ENCODE measurements at places on chromosomes 7 and 10.

DNA sequence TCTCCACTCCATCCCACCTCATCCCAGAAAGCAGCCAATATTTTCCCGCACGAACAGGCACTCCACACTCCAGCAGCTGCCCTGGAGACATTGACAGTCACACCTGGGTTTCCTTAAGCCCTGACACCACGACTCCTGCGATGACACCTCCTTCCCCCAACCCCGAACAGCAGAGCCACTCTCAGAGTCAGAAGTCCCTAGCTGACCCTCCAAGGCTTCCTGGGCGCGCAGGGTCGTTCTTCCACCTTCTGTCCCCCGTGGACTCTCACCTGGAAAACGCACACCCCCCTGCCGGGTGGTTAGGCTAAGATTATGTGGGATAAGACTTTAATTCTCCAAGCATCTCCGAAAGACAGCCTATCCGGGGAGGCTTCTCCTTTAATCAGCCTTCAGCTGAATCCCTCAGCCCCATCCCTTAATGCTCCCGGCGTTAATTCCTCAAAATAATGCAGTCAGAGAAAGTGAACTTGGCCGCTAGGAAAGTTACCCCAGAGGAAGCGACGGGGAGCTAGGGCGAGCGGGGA lies 1.1 kb downstream of the DENND11 start:
- no peak for DNase-seq

DNA sequence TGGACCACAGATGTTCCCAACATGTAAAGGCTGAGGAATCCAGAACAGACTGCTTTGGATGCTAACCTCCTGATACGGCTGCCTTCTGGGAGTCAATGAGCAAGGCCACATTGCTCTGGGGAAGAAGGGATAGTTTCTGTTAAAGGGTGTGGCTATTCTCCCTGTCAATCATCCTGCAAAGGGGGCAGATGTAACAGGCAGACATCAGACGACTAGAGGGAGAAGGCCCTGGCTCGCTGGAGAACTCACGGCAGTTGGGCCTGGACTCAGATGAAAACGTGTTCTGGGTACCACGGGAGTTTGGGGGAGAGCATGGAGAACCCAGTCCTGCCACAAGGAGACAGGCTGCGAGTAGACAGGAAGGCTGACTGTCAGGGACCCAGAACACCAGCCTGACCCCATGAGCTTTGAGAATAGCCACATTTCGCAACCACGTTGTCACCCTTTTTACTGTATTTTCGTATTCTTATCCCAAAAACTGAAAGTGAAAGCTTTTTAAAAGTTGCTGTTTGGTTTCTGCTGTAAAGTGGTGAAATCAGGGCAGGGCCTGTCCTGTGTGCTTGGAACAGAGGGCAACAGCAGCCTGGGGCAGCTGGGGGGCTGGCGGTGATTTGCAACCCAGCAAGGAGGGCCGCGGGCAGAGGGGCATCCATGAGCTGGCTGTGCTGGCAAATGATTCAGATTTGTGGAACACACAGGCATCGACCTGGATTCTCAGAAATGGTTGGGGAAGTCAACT lies 95.3 kb downstream of the MYOF start:
- DNase-seq, result no peak

DNA sequence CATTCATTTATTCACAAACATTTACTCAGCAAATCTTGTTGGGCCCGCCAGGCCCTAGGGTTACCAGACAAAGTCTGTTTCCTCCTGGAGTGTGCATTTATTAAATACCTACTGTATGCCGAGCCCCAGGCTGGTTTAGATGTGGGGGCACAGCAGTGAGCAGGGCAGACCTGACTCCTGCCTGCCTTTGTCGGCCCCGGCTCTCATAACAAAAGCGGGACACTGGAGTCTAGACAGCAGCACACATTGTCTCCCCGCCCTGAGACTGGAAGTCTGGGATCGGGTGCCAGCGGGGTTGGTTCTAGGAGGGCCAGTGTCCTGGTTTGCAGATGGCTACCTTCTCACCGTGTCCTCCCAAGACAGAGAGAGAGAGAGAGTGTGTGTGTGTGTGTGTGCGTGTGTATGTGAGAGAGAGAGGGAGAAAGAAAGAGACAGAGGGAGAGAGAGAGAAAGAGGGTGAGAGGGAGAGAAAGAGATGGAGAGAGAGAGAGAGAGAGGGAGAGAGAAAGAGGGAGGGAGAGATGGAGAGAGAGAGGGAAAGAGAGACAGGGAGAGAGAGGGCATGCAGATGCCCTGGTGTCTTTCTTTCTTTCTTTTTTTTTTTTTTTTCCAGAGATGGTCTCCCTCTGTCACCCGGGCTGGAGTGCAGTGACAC lies 25.9 kb downstream of the ELFN1 start:
- no peak for DNase-seq

DNA sequence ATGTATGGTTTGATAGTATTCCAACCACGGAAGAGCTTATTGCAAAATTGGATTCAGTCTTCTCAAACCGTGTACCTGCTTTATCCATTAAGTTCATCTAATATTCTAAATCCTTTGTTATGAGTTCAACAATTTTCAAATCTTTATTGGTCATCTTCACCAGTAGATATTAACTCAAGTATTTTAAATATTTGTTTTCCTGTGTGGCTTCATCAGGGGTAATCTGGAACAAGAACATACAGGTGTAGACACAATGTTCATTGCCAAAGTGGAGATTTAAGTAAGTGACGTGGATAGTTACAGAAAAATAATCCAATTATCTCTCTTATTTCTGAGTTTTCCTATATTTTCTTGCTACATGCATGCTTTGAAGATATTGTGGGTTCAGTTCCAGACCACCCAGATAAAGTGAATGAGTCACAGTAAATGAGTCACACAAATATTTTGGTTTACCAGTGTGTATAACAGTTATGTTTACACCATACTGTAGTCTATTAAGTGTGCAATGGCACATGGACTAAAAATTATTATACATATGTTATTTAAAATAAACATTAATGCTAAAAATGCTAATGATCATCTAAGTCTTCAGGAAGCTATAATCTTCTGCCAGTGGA lies 429.0 kb upstream of the POT1 start:
- DNase-seq, result no peak

DNA sequence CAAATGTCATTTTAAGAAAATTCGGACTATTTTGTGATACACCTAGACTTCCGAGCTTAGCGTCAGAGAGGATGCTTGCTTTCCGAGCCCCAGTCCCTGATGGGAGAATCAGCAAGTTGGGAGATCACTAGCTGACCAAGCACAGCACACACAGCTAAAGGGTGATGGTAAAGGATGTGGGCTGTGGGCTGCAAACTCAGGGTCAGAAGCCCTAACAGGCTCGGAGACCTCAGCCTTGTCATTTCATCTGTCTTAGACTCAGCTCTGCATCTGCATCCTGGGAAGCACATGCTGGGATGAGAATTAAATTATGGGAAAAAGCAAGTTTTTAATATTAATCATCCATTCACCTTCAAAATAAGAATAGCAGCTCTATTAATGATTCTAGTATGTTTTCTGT lies 3.3 kb downstream of the CUBN start:
- no peak for DNase-seq

GRCh38 chr10:98028168-98028770 lies 2.2 kb downstream of the CRTAC1 start:
- DNase-seq, result peak; percentile 27

GRCh38 chr10:74824900-74825370 lies 1.5 kb upstream of the KAT6B start:
- peak; percentile 48 for DNase-seq

DNA sequence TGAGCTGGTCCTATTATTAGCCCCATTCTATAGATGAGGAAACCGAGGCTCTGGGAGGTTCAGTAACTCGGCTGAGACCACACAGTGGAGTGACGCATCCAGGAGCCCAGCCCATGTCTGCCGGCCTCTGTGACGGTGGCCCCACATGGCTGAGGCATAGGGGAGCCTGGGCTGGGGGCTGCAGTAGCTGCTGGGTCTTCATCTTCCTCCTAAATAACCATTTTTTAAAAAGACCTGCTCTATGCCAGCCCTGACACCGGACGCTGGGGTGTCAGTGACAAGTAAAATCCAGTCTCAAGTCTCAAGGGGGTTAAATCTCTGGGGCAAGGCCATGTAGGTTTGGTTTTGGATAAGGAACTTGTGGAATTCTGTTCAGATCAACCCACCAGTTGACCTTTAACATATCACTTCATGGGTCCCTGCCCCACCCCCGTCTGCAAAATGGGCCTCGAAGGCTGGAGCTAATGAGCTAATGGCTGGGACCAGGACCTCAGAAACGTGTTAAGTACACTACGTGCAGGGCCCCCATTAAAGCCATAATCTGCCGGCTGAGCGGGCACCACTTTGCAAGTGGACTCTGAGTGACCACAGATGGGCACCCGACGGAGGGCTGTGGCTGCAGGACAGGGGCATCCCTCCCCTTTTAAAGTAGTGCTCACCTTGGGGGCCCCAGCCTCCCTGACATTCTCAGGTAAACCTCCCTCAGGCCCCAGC lies 136.5 kb upstream of the UNC5B start:
- DNase-seq, result no peak

DNA sequence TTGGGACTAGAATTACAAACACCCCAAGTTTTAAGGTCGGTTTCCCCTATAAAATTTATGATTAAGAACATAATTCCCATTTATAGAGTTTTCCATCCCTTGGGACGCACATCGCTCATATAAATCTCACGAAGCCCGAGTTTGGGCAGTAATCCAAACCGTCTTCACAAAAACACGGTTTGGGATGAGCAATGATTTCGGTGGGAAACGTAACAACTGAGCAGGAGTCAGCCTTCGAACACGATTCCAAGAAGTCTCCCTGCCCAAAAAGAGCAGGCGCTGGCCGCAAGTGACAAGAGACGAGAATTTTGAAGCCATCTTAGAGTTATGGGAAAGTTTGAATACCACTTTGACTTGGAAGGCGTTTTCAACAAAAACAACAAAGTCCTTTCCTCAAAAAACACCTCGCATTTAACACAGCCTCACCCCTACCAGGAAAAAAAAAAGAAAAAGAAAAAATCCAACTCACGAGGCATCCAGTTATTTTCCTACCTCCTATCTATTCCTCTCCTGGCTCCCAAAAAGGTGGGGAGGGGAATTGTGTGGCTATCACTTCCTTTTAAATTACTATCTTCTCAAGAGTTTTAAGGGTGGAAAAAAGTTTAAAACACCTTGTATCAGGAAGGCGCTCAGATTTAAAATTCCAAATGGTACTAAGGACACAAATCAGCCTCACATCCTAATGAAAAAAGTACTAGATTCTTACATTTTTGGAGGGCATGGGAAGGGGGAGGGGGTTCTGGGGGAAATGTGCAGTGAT lies 1.6 kb downstream of the SEPHS1 start:
- no peak for DNase-seq

DNA sequence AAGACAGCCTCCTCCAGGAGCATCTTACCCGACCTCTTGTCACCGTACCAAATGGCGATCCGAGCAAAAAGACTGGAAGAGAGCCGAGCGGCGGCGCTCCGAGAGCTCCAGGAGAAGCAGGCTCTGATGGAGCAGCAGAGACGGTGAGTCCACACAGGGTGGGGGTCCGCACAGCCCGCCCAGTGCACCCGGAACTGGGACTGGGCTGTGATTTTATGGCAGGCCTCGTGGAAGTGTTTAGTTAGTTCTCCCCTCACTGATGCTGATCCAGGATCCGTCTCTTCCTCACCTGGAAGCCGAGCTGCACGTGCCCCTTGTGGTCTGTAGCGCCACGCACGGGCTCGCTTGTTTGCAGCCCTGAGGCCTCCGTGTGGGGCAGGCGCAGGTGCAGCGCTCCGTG lies 19.6 kb downstream of the LRRC27 start:
- DNase-seq, result no peak

DNA sequence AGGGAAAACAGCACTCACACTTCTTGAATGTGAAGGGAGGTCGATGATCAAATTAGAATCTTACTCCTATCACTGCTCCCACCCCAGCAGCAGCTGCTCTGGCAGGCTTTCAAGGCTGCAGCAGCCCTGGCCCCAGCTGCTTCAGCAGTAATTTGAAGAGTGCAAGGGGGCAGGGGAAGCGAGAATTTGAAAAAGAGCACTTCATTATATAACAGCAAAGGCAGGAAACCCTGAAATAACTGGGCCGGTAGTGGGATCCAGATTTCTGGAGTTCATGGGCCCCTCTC lies 44.9 kb downstream of the MYPN start:
- DNase-seq, result no peak

- no peak for DNase-seq
These were observed 71.3 kb upstream of the PDGFA start for GRCh38 chr7:590731-591551.

DNA sequence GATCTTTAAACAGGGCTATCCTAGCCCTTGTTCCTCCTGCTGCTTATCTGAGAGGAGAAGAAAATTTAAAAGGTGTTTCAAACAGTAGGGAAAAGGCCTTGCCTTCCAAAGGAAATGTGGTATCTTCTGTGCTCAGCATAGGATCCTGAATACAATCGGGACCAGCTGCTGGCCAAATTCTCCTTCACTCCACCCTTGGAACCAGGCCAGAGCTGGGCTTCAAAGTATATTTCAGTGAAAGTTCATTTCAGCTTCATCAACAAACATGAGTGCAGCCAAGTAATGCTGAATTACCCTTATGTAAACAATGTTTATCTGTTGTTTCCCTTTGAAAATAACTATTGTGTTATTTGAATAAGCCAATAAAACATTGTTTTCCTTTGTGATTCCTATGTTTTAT lies 146.5 kb upstream of the MEOX2 start:
- DNase-seq, result no peak

- DNase-seq, result no peak
These were observed 22.8 kb downstream of the WDFY4 start for GRCh38 chr10:48707472-48707871.

- no peak for DNase-seq
These were observed 14.7 kb downstream of the MMRN2 start for GRCh38 chr10:86942441-86943315.

DNA sequence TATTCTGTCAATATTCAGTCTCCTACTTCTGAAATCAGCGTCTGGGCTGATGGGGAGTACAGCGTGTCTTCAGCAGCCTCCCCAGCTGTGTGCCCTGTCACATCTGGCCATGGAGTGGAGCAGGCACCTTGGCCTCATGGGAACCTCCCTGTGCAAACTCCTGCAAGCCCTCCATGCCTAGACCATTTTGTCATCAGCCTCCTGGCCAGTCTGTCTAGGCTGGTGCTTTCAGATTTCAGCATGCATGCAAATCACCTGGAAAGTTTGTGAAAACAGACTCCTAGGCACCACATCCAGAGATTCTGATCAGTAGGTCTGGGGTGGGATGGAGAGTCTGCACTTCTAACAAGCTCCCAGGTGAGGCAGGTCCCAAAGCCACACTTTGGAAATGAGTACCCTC lies 26.2 kb upstream of the CCSER2 start:
- DNase-seq, result no peak

GRCh38 chr7:20019757-20020432 lies 197.3 kb downstream of the MACC1 start:
- no peak for DNase-seq

- no peak for DNase-seq
These were observed 43.1 kb upstream of the GPAM start for GRCh38 chr10:112226439-112227248.

DNA sequence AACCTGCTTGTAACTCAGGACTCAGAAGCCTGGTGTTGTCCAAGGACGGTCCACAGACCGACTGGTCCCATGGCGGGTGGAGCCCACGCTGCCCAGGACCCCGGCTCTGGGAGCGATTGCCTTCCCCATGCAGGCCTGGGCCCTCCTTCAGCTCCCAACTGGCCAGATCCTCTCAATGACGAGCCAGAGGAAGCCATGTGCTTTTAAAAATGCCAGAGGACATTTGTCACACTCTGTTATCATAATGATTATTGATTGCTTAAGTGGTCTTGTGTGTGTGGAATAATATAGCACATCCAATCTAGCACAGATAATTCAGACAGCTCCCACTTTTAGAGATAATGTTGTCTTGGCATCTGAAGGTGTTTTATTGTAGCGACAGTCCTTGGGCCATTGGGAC lies 22.6 kb upstream of the OGDHL start:
- no peak for DNase-seq
